CD4-positive, alpha-beta T cell treated with Interleukin-10 for 1 hour (primary cell): ENCODE measurements at places on chromosomes 3 and 15.
A peak's percentile ranks its signal among the peaks of the same experiment; 100 is the strongest.

DNA sequence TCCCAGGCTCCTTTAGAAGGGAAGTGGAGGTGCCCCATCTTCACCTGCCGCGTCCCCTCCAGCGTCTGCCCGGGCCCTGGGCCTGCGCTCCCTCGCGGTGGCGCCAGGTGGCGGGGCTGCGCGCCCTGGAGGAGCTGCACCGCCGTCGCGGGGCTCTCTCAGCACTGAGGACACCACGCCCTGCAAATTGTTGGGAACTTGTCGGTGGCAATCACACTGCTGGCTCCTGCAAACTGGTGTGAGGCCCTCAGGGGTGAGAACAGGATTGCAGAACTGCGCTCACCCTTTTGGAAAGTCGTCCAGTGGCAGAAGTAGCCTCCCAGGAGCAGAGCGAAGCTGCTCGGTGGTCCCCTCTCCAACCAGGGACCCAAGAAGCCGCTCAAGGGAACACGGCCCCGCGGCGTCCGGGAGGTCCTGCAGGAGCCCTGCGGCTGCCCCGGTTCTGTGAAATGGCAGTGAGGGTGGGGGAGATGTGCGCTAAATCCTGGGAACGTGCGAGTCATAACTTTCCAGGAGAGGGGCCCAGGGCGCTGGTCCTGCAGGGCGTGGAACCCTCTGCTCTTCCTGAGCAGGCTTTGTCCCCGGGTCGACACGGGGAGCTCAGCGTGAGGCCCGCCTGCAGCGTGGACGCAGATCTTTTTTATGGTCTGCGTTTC is 995 bp upstream of the LRRK1 start:
- DNase-seq: peak; percentile 58

DNA sequence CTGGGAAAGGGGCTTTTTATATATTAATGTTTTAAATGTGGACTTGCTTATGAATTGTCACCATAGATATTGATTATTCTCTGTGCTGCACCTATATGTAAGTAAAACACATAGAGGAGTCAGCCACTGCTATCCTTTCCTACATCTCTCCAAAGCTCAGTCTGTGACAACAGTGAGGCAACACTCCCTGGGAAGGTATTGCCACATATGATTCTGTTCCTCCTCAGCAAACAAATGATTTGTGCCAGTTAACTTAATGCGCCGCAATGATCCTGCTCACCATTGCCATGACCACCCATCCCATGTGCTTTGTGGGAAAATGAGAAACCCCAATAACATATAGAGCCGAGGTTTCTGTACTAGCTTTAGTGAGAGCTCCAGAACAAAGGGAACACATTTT is 75.1 kb upstream of the FBN1 start:
- DNase-seq: no peak

GRCh38 chr15:96495386-96495785 is 164.9 kb downstream of the NR2F2 start:
- no peak for DNase-seq

DNA sequence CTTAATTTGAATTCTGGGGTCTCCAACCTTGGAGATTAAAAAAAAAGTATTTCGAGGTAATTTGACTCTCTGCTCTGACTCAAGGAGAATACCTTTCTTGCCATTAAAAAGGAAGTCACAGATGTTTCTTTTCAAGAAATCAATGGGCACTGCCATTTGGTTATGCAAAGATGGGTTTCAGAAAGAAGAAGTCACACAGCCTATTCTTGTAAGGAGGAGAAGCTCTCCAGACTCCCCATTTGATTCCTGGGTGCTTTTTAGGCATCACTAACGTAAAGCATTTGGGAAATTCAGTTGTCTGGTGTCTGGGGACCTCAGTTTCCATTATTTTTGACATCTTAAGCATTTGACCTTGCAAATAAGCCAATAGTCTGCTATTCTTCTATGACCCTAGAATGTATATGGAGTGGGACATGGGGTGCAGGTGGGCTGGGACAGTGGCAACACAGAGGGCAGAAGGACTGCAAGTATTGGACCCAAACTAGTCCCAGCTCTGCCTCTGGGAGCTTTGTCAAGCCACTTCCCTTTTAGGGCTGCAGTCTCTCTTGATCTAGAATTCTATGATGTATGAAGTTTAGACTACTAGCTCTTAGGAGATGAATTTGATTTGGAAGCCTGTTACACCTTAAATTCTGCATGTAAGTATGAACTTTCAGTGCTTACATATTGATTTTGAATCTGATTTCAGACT is 27.8 kb downstream of the IL5RA start:
- DNase-seq: no peak

DNA sequence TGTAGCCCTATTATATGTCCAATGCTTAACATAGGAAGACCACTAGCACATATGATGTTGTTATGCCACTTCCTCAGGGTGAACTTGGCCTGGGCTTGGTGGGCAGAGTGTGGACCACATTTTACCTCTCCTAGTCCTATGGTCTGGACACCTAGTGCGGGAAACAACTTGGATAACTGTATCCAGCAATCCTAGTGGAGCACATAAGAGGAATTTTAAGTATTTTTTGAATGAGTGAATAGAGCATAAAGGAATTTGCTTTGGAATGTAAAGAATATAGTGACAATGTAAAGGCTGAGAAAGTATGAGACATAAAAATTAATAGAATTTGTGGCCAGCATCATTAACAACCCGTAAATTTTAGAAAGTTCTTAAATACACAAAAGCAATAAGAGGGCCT is 528.9 kb downstream of the IGSF11 start:
- DNase-seq: no peak

- DNase-seq: no peak
Observed at GRCh38 chr3:71300951-71301393, 282.6 kb downstream of the FOXP1 start.

GRCh38 chr15:80561500-80561899 is 133.6 kb upstream of the ABHD17C start:
- no peak for DNase-seq

- no peak for DNase-seq
Observed at GRCh38 chr3:173199568-173199967, 58.5 kb upstream of the SPATA16 start.

- no peak for DNase-seq
Observed at GRCh38 chr15:91027677-91028076, 5.3 kb upstream of the VPS33B start.

DNA sequence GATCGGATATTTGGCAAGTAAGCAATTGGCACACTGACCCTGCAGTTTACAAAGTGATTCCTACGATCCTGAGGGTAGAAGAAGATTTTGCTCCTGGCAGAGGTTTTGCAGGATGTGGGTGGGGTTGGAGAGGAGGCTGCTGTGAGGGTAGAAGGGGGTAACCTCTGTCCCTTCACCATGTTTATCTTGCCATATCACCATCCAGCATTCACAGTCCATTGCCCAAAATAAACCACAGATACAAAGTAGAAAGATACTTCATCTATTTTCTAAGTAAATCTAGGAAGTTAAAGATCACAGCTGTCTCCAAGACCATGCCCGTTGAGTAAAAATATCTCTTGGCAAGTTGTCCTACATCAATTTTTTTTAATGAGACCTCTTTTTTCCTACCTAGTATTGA is 51.6 kb downstream of the LIPC start:
- no peak for DNase-seq

DNA sequence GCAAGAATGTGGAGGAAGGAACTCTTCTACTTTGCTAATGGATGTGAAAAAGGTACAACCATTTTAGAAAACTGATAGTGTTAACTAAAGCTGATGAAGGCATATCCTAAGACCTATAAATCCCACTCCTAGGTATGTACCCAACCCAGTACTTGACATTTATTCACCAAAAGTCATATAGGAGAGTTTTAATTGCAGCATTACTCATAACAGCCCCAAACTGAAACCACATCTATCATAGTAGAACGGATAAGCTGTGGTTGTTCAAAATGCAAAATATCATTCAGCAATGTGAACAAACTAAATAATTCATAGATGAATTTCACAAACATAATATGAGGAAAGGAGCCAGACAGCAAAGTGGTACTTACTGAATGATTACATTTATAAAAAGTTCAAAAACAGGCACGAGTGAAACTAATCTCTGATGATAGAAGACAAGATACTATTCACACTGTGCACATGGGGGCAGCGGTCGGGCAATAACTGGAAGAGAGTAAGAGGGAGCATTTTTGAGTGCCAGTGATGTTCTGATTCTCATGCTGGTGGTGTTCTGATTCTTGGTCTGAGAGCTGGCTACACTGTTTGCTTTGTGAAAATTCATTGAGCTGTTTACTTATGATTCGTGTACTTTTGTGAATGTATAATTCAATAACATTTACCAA is 34.3 kb downstream of the GOLIM4 start:
- no peak for DNase-seq

GRCh38 chr3:187667526-187667925 is 2.7 kb downstream of the SST start:
- no peak for DNase-seq

- DNase-seq: peak; percentile 83
Observed at GRCh38 chr3:53045518-53046170, at the start of gene SFMBT1. Gene SFMBT1 (minus strand): TSS chr3:53046073. CDS start chr3:52969128, 76,945 bp downstream.

DNA sequence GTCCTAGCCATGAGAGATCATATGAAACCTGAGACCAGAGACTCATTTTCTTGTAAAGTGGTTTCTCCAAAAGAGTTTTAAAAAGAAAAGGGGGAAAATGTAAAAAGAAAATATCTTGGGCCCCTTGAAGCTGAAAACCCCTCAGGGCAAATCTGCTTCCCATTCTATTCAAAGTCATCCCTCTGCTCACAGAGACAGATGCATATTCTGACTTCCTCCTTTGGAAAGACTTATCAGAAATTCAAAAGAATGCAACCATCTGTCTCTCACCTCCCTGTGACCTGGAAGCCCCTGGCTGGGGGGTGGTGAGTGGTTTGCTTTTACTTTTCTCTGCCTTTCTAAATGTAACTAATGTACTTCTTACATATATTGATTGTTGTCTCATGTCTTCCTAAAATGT is 1154.8 kb downstream of the NSUN3 start:
- DNase-seq: no peak

- no peak for DNase-seq
Observed at GRCh38 chr3:40997711-40998519, 201.4 kb upstream of the CTNNB1 start.

- no peak for DNase-seq
Observed at GRCh38 chr3:55598224-55598623, 111.1 kb upstream of the WNT5A start.

GRCh38 chr3:59812237-59813147 is 762.7 kb upstream of the CFAP20DC start:
- DNase-seq: no peak

GRCh38 chr3:147407498-147408187 is 1.3 kb upstream of the ZIC4 start:
- DNase-seq: no peak

DNA sequence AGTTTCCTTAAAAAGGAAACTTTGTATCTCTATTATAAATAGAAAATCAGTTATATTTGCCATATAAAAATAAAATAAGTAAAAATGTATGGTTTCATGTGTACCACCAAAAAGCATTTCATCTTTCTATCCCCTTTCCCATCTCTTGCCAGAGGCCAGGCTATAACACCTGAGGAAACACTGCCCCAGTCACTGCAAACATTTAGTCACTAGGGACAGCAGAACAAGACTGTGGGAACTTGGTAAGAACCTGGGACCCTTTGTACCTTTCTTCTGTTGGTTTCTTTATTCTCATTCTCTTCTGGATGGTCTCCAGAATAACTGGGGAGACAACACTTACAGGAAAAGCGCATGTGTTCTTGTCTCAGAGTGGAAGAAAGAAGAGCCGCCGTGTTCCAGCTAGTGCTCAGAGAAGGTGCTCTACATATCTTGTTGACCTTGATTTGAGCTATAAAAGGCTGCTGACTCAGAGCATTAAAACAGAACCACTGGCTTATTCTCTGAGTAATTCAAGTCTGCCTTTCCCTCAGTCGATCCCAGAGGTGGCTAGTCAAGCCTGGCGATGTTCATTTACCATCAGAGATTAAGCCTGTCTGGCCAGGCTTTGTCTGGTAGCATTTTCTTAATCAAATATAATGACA is 361.6 kb downstream of the RBMS3 start:
- no peak for DNase-seq

GRCh38 chr15:88701561-88702095 is 62.8 kb downstream of the ISG20 start:
- peak; percentile 32 for DNase-seq

- no peak for DNase-seq
Observed at GRCh38 chr3:18635215-18635614, 210.1 kb upstream of the SATB1 start.

DNA sequence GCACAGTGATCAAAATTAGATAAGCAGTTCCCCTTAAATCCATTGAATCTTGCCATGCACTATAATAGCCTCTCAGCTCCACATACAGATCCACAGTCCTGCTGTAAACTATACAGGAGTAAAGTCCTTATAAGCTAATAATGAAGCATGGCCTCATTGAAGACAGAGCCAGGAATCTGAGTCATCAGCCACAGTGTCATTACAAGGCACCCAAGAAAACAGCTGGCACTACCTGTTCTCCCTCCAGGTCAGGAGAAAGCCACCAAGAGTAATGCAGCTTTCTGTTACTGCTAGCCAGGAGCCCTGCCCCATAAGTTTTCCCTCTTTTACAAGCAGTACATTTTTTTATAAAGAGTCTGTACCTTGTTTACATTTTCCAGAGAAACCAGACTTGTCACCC is 27.3 kb downstream of the WDR49 start:
- DNase-seq: no peak

- no peak for DNase-seq
Observed at GRCh38 chr15:33402600-33402999, 91.8 kb downstream of the RYR3 start.

- DNase-seq: no peak
Observed at GRCh38 chr3:64546856-64547255, 140.9 kb downstream of the ADAMTS9 start.

DNA sequence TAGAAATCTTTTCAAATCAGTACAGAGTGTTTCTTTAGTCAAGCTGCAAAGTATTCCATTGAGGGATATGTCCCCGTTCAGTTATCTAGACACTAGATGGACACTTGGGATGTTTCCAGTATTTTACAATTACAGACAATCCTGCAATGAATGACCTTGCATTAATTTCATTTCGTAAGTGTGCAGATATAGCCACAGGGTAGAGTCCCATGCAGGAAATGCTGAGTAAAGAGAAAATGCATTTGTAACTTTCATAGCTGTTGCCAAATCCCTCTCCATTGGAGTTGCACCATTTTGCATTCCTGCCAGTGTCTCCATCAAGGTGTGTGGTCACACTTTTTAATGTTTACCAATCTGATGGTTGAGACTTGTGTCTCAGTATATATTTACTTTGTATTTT is 92.5 kb downstream of the LIPC start:
- DNase-seq: no peak

- no peak for DNase-seq
Observed at GRCh38 chr3:41190509-41191284, 8.6 kb upstream of the CTNNB1 start.
